ENCODE measurements at places on chromosomes 11 and 22.

DNA sequence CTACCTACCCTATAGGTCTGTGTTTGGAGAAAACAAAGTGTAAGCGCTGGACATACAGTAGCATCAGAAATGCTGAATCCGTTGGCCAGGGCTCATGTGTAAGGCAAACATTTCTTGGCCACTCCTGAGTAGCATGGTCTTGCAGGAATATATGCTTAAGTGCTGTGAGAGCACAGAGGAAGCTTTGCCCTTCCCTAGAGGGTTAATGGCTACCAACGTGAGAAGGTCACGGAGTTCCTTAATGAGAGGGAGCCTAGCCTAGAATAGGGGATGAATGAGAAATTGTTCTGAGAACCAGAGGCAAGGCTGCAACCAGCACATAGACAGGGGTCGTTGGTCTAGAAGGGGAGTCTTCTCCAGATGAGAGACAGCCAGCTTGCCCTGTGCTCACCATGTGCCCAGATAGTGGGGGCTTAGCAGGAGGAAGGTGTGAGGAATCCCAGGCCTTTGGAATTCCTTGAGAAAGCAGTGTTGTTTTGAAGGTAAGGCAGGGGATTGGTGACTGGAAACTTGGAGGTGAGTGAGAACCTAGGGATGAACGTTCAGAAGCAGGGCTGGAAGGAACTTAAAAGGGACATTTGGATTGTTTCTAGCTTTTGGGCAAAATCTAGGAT lies 29.5 kb downstream of the RCOR2 start:
- DNase-seq: no peak

DNA sequence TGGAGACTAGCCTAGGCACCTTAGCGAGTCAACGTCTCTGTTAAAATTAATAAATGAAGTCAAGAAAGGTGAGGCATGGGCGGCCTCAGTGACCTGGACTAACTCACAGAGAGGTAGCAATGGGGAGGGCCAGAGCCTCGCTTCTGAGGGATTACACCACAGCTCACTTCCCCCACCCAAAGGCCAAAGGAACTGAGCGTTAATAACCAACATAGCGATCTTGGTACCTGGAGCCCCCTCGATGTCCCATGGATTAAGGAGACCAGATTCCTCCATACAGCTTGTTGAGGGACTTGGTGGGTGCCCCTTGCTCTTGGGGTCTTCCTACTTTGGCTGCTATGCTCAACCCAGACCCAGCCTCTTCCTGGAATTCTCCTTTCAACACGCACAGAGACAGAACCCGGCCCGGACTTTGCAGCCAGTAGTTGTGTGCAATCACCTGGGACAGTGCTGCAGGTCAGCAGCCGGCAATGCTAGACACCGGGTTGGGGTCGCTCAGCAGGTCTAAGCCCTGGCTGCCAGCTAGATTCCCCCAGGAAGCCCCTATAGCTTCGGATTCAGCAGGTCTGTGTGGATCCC lies 70.6 kb downstream of the BCR start:
- no peak for DNase-seq

DNA sequence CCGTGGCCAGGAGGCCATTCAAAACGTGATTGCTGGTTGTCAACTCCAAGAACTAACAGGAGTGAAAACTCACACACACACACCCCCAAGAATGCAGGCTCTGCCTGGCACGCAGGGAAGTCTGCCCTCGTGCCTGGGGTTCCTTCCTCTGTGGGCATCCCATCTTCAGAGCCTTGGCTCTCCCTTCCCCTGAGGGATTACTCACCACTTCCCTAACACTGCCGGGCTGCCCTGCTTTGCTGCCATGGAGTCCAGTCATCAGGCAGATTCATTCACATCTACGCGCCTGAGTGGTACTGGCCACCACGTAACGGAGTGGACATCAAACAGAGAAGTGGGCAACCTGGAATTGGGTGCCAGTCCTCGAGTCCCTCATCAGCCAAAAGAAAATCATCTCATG lies 120.7 kb upstream of the TMEM45B start:
- no peak for DNase-seq

GRCh38 chr11:78140392-78141077 lies 1.1 kb upstream of the ALG8 start:
- no peak for DNase-seq

- DNase-seq: no peak
Measured at GRCh38 chr22:46590334-46590733, 29.9 kb upstream of the GRAMD4 start.

DNA sequence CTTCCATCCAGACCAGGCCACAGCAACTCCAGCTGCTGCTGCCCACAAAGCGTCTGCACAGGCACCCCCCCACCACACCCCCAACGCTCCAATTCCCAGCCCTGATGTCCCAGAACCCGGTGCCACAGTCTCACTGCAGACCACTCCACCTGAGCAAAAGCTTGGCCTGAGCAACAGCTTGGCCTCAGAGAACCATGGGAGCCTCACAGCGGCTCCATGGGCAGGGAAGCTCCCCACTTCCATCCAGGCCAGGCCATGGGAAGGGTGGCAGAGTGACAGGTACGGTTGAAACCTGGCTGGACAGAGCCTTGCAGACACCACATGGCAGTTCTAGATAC lies 13.2 kb downstream of the PLXNB2 start:
- no peak for DNase-seq

GRCh38 chr22:21567456-21568346 lies at the start of gene UBE2L3:
Gene UBE2L3, plus strand, starts transcription at chr22:21567714. Its CDS starts 31 bp downstream, at chr22:21567745.
- DNase-seq: peak; percentile 66

- no peak for DNase-seq
Measured at GRCh38 chr11:104198576-104198975, 34.6 kb upstream of the PDGFD start.

DNA sequence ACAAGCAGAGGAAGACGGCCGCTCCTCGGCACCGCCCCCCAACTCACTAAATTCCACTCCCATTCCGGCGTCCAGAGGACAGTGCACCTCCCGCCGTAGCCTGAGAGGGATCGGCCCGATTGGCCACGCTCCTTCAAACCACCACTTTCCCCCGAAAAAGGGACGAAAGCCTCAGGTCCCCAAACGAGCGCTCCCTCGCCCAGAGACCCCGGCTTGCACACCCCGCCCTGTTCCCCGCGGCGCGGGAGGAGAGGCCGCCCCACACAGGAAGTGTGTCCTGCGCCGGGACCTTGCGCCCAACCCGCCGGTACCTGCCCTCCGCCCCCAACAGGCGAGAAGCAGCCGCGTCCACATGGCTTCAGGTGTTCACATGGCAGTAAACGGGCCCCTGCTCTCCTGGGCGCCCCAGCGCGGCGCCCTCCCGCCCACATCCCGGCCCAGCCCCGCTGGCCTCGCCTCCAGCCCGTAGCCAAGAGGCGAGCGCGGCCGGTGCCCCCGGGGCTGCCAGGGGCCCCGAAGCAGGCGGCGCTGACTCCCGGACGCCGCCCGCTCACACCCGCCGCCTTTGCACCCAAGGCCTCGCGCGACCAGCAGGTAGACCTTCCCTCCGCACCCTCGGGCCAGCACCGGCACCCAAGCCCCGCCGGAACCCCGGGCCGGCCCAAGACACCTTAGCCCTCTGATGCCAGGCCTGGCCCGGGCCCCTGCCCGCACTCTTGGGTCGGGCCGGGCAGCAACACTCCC lies 849 bp downstream of the TCF20 start:
- peak; percentile 48 for DNase-seq

DNA sequence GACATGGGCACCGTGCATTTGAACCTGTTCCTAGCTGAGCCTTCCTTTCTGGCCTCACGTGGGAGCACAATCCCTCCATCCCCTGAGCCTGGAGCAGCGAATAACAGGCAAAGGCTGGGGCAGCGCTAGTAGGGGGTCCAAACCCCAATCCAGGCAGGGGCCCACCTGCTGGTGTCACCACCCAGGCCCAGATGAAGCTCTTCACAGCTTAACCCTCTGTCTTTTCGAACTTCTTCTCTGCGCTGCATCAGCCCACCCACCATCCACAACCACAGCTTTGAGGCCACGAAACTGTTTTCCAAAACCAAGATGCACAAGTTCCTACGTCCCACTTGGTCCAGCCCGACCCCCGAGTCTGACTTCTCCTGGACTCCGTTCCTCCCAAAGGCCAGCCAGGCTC lies 11.5 kb downstream of the KCNC1 start:
- DNase-seq: no peak

DNA sequence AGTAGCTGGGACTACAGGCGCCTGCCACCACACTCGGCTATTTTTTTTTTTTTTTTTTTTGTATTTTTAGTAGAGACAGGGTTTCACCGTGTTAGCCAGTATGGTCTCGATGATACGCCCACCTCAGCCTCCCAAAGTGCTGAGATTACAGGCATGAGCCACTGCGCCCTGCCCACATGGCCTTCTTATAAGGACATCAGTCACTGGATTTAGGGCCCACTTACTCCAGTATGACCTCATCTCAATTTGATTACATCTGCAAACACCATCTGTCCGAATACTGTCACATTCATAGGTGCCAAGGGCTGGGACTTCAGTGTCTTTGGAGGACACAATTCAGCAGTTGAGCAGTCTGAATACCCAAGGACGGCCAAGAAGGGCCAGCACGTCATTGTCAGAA lies 8.2 kb upstream of the PRR5 start:
- no peak for DNase-seq

- no peak for DNase-seq
Measured at GRCh38 chr11:27291954-27292636, 70.9 kb downstream of the CCDC34 start.

DNA sequence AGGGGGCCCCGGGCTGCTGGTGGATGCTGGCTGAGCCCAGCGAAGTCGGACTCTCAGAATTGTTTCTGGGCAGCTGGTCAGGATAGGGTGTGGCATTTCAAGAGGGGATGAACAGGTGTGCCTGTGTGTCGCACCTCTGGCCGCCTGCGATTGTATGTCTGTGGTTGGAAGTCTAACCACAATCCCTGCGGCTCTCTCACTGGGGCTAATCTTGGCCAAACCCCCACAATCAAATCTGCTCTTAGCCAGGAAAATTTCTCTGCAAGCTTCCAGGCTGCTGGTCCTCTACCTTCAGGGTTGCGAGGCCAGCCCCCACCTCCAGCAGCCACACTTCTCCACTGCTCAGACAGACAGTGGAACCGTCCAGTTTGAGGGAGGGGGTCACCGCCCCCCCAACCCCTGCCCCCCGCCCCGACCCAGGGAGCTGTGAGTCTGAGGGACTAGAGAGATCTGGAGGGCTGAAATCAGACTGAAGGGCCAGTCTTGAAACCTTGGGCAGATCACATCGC lies 953 bp downstream of the ATG16L2 start:
- no peak for DNase-seq

DNA sequence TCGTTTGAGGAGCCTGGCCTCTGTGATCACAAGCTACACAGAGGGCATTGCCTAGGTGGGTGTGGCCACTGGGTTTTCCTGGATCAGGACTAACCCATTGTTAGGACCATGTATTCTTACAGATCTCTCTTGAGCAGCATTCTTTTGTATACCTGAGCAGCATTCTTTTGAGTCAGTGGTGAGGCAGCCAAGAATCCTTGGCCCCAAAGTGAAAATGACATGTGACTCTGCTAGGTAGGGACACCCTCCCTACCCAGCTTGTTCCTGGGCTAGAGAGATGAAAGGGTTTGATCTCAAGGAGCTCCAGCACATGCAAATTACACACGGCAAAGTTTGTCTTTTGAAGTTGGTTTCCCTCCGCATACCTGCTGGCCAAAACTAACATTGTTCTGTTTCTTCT lies 55.0 kb upstream of the HORMAD2 start:
- no peak for DNase-seq

GRCh38 chr11:22049276-22049675 lies 143.6 kb upstream of the ANO5 start:
- no peak for DNase-seq

- no peak for DNase-seq
Measured at GRCh38 chr11:122785031-122785541, 53.2 kb upstream of the CRTAM start.

DNA sequence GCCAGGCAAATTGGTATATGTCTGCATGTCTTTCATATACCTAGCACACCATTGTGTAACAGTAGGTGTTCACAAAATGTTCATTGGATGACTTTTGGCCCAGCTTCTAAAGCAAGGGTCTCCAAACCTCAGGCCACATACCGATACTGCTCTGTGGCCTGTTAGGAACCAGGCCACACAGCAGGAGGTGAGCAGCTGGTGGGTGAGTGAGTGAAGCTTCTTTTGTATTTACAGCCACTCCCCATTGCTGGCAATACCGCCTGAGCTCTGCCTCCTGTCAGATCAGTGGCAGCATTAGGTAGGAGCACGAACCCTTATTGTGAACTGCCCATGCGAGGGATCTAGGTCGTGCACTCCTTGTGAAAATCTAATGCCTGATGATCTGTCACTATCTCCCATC lies 836.6 kb downstream of the NTM start:
- no peak for DNase-seq

- DNase-seq: no peak
Measured at GRCh38 chr11:30936491-30936890, 350.3 kb upstream of the MPPED2 start.

DNA sequence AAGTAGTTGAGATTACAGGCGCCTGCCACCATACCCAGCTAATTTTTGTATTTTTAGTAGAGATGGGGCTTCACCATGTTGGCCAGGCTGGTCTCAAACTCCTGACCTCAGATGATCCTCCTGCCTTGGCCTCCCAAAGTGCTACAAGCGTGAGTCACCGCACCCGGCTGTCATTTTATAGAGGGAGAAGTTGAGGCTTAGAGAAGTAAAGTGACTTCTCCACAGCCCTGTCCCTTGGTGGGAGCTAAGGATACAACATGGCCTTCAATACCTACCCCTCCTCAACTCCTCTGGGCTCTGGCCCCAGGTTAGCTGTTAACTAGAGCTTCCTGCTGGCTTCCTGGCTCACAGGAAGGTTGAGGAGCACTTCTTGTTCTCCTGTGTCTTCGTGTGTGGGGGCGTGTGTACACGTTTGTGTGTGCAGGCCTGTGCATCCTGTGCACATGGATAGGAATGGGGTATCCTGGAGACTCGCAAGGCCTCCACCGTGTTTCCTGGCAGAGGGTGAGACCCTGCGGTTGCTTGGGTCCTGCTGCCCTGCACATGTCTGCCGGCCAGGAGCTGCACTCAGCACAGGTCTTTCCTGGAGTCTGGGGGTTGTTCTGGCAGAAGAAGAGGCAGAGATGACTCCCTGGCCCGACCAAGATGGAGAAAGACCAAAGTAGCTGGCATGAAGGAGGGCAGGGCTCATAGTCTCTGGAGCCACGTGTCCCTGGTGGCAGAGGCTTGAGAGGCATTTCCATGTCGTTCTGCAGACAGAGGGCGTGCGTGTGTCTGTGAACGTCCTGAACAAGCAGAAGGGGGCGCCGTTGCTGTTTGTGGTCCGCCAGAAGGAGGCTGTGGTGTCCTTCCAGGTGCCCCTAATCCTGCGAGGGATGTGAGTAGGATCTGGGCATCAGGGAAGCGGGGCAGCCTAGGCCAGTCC lies 2.4 kb downstream of the SIDT2 start:
- DNase-seq: peak; percentile 35

GRCh38 chr11:30585125-30585891 lies 845 bp downstream of the MPPED2 start:
- no peak for DNase-seq

DNA sequence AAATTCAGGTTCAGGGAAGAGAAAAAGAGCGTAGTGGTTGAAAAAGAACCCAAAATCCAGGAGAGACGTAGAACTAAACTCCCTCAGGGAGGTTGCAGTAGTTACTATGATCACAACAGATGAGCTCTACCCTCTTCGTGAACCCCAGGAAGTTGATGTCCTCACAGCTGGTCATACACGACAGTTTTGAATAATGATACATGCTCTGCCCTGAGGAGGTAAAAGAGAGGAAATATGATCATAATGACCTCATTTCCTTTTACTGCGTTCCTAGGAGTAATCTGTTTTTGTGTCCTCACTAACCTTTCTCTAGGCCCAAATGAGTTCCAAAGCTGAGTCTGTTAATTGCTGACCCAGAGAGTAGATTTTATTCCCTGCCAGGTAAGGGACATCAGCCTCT lies 1.3 kb downstream of the PATE2 start:
- no peak for DNase-seq

GRCh38 chr11:60762851-60763691 lies 6.4 kb downstream of the MS4A15 start:
- DNase-seq: no peak
